ENCODE measurements at places on chromosomes 2 and 18.
A peak's percentile ranks its signal among the peaks of the same experiment; 100 is the strongest.

- no peak for DNase-seq
These were observed 40.9 kb downstream of the CDH2 start for GRCh38 chr18:28136071-28136470.

DNA sequence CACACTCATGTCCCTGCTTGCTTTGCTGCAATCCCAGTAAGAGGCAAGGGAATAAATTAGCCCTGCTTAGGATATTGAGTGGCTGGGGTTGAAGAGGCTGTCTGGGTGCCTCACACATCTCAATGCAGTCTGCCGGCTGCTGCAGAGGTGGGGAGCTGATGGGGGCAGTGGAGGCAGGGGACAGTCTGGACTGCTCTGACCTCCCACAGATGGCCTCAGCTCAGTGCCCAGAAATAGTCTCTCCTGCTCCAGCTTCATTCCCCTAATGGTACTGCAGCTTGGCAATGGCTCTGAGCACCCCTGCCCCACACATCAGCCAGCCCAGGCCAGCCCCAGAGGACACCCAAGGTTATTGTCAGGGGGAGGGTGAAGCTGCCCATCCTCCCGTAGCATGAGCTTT is 21.5 kb upstream of the TNS1 start:
- no peak for DNase-seq

- DNase-seq: peak; percentile 87
These were observed 5.0 kb downstream of the ARID5A start for GRCh38 chr2:96541398-96542152.

DNA sequence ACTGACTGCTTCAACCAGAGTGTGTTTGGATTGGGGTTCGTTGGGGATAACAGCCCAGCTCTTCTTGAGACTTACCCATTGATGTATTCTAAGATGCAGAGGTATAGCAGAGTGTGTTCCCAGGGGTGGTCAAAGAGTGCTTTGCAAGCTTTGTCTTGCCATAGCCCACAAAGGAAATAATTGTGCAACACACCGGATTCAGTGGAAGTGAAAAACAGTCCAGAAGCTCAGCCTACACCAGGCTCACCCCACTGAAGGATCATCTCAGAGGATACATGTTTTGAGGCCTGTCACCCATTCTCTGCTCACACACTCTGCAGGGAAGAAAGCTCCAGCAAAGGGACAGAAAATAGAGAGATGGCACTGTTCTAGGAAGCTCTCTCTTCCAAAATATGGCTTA is 9.6 kb downstream of the CACNB4 start:
- DNase-seq: no peak

DNA sequence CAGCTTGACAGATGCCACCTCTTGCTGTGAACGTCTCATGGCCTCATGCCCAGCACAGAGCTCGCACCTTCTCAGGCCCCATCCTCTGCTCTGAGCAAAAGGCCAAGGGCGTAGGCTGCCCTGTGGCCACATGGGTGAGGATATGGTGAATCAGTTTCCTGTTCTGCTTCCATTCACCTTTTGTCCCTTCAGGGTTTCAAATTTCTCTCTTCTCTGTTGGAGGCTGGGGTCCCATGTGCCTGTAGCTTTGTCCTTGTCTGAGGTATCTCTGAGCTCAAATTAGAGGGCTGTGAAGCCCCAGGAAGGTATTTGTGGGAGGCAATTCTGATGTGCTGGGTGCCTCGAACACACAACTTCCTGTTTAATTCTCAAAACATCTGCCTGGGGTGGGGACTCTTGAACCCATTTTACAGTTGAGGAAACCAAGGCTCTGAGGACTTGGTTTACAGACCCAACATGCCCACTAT is 29.0 kb downstream of the ZAP70 start:
- DNase-seq: no peak

- no peak for DNase-seq
These were observed 65.9 kb downstream of the KCNF1 start for GRCh38 chr2:10977621-10978020.

GRCh38 chr18:27428120-27428519 is 243.0 kb upstream of the CHST9 start:
- DNase-seq: no peak

GRCh38 chr2:136363470-136363869 is 245.5 kb upstream of the CXCR4 start:
- no peak for DNase-seq

DNA sequence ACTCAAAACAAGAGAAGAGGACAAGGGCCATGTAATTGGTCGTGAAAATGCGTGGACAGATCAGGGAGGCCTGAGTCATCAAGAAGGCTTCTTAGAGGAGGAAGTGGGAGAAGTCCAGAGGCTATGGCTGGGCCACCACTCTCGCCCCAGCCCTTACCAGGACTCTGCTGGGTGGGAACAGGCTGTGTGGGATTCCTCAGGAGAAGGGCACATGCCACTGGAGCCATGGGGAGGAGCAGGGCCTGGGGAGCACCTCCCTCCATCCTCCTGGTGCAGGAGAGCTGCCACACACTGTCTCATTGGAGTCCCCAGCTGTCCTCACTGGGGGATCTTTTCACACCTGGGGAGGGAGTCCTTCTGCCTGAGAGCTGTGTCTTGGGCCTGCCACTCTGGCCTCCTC is 9.4 kb upstream of the RALB start:
- no peak for DNase-seq

DNA sequence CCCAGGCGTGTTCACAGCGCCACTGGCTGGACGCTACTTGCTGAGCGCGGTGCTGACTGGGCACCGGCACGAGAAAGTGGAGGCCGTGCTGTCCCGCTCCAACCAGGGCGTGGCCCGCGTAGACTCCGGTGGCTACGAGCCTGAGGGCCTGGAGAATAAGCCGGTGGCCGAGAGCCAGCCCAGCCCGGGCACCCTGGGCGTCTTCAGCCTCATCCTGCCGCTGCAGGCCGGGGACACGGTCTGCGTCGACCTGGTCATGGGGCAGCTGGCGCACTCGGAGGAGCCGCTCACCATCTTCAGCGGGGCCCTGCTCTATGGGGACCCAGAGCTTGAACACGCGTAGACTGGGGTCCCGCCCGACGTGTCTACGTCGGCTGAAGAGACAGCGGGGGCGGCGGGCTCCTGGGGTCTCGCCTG is 891 bp upstream of the KHK start:
- peak; percentile 80 for DNase-seq

- no peak for DNase-seq
These were observed 98.3 kb downstream of the FMNL2 start for GRCh38 chr2:152433289-152433688.

- DNase-seq: no peak
These were observed 145.2 kb downstream of the CCBE1 start for GRCh38 chr18:59551902-59552635.

GRCh38 chr18:9803063-9803697 is 82.6 kb upstream of the TXNDC2 start:
- peak; percentile 39 for DNase-seq

DNA sequence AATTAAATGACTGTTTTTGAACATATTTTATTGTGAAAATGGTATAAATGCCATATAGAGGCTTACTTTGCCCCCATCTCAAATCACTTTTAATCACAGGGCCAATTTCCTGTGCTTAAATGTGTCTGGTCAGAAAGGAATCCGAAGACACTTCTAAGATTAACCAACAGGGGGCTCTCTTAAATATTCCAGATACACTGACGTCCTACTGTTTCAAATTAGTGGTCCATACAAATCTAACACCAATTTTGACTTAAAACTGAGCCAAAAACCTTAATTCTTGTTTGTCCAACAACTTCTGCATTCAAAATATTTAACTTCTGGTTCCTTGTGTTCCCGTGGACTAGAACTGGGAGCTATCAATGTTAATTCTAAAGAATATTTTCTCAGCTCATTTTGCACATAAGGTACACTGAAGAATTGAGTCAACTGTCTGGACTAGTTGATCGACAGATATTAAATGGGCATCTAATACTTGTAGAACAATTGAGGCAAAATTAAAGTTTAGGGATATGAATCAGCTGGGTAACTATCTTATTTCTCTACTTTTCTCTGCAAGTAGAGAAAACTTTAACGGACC is 557.5 kb downstream of the ARHGAP15 start:
- peak; percentile 27 for DNase-seq

DNA sequence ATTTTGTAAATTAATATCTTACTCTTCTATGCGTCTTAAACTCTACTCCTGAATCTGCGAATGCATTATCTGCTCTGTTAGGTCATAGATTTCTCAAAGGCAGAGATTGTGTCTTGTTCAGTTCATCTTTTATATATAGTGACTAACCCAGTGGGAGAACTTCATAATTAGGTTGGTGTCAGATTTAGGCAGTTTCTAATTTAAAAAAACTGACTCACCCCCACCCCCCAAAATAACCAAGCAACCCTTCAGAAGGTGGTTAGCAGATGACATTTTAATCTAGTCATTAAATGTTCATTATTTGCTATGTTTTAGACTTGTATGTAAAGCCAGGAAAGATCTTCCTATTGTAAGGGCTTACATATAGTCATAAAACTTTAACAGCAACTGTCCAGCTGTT is 10.4 kb downstream of the SERPINB12 start:
- no peak for DNase-seq

DNA sequence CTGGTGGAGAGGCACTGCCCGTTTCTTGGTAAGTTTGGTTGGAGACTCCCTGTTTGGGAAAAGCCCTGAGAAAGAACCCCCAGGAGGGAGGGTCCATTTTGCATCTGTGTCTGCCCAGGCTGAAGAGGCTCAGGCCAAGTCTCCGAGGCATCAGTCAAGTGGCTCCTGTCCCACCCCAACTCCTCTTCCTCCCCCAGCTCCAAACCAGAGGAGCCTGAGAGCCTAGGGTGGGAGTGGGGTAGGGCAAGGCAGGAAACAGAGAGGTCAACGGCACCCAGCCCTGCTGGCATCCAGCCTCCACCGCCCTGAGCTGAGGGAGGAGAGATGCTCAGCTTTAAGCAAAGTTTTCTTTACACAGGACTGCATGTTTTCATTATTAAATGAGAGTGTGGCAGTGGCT is 38.2 kb downstream of the CYP27C1 start:
- no peak for DNase-seq

GRCh38 chr2:181046833-181047232 is 66.4 kb downstream of the UBE2E3 start:
- no peak for DNase-seq

- DNase-seq: no peak
These were observed 42.5 kb upstream of the TMEM18 start for GRCh38 chr2:719734-720133.

GRCh38 chr18:50734342-50734741 is 85.5 kb downstream of the MRO start:
- no peak for DNase-seq

- no peak for DNase-seq
These were observed 40.3 kb upstream of the FHL2 start for GRCh38 chr2:105439141-105439540.

- no peak for DNase-seq
These were observed 102.9 kb upstream of the CCDC195 start for GRCh38 chr2:224819075-224819474.

DNA sequence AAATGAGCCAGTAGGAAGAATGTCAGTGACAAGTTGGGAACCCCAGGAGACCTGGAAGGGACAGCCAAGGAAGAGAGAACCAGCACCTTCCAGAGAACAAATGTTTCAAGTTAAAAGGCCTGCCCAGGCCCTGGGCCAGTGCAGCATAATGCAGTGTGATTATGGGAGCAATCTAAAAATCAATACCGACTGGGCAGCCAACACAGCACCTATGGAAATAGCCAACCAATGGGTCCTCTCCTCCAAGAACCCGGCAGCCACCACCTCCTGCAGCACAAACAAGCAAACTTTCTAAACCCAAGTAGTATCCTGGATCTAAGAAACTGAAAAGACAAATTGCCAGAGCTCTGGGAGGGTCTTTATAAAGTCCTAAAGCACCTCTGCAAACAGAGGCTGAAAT is 71.7 kb downstream of the CLHC1 start:
- no peak for DNase-seq

- no peak for DNase-seq
These were observed 103.1 kb downstream of the MSTN start for GRCh38 chr2:189959450-189959849.

GRCh38 chr18:50373561-50374219 is 1.2 kb upstream of the SKA1 start:
- DNase-seq: no peak

- DNase-seq: no peak
These were observed 59.9 kb downstream of the RNF152 start for GRCh38 chr18:61832858-61833257.

GRCh38 chr2:9135822-9136558 is 70.6 kb upstream of the ASAP2 start:
- peak; percentile 27 for DNase-seq

GRCh38 chr2:115364093-115364492 is 921.7 kb downstream of the DPP10 start:
- no peak for DNase-seq

DNA sequence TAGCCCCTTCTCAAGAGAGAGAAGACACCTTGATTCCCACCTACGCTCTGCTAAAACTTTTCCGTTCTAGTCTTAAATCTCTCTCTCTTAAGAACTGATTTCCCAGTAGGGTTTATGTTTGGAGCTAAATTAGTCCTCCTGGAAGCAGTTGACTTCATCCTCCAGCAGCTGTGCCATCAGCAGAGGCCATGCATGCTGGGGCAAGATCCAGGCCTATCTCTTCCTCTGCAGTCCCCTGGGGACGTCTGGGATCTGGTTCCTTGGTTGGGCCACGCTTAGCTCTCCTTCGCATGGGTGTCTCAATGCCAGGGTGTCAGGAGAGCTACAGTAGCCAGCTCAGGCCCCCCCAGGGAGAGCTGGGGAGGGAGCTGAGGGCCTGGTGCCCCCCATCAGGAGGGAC is 49.7 kb downstream of the HPCAL1 start:
- DNase-seq: no peak

GRCh38 chr2:85913884-85914881 is 25.4 kb upstream of the ST3GAL5 start:
- peak; percentile 85 for DNase-seq

- DNase-seq: no peak
These were observed 19.8 kb downstream of the LONRF2 start for GRCh38 chr2:100302585-100302892.

DNA sequence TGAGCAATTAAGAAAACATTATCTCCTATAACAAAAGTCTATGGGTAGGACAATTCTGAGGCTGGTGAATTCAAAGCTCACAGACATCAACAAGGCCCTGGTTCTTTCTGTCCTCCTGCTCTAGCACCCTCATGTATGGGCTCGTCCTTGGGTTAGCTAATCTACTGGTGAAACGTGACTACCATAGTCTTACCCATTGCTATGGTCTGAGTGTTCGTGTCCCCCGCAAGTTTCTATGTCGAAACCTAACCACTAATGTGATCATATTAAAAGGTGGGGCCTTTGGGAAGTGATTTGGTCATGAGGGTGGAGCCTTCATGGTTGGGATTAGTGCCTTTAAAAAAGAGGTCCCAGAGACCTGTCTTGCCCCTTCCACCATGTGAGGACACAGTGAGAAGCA is 564.7 kb downstream of the TNS1 start:
- no peak for DNase-seq

GRCh38 chr2:148031152-148031551 is 10.3 kb downstream of the MBD5 start:
- no peak for DNase-seq

GRCh38 chr2:233365861-233366520 is 11.7 kb downstream of the DGKD start:
- no peak for DNase-seq

Measured in fibroblast of gingiva (primary cell).